OCI-LY7 (cell line): ENCODE measurements at places on chromosomes 3 and 15. TPM values are rescaled to one million over a fixed set of nuclear protein-coding genes. Genes with fewer than 3 reads are reported as not detected.

SCAMP5 gene
- 43.7 and 51.6 TPM in 2 replicates for total RNA-seq

CYP1A2 gene
- total RNA-seq = not detected in 2 replicates

RETNLB gene
- not detected in 2 replicates for total RNA-seq

- no peak for DNase-seq
Observed at GRCh38 chr3:85846940-85847339, 888.2 kb downstream of the CADM2 start.

GRCh38 chr15:64923546-64923945 is 11.8 kb downstream of the ANKDD1A start:
- no peak for DNase-seq

GRCh38 chr15:46416544-46416943 is 781.7 kb downstream of the SQOR start:
- DNase-seq = no peak

DNA sequence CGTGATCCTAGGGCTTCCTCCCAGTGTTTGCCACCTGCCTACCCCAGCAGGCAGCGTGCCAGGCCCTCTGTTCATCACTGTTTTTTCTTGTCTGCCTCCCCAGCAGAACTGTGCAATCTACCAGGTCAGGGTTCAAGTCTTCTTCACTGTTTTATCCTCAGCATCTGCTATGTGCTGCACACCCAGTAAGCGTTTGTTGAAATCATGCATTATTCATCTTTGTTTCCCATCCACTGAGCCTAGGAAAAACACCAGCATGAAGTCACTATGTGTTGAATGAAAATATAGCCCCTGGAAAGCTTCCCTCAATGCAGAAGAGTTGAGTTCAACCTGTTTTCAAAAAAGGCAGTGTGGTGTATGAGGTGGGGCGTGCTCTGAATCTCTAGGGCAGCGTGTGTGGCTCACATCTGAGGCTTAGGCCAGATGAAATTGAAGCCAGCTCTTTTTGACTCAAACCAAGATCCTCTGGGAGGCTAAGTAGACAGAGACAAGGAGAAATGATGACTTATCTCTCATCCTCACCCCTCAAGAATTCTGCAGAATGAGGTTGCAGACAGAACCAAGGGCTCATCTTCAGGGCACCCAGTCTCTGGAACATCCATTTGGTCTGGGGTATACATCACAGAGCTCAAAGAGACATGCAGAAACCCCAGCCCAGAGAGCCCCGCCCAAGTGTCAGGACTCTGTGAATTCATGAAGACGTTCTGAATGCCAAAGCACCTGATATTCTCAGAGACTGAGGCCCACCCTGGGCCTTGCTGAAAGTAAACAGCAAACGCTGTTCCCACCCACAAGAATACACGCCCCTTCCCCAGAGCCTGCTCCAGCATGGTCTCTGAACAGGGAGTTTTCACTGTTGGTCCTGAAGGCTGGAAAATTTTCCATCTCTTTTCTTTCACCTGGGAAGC is 5.7 kb upstream of the CAV3 start:
- no peak for DNase-seq

GRCh38 chr3:120841264-120841663 is 66.7 kb upstream of the STXBP5L start:
- no peak for DNase-seq

DNA sequence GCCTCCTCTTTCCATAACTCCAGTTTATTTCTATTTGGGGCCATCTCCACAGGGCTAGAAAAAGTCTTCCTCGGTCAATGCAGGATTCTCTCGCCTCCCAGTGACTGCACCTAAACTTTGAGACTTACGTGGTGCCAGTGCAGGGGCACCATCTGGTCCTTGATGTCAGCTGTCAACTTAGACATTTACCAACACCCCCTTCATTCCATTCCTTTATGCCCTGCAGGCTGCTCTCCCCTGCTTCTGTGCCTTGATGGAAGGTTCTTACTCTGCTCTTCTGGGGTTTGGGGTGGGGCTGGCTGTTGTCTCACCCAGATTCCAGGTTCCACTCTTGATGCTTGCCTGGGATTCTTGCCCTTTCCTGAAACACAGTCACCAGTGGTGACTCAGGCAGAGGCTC is 101.8 kb downstream of the ST8SIA2 start:
- DNase-seq = no peak

- DNase-seq = no peak
Observed at GRCh38 chr3:45642731-45643152, 46.5 kb upstream of the SACM1L start.

GRCh38 chr3:70554170-70554569 is 241.7 kb upstream of the MDFIC2 start:
- DNase-seq = no peak

DNA sequence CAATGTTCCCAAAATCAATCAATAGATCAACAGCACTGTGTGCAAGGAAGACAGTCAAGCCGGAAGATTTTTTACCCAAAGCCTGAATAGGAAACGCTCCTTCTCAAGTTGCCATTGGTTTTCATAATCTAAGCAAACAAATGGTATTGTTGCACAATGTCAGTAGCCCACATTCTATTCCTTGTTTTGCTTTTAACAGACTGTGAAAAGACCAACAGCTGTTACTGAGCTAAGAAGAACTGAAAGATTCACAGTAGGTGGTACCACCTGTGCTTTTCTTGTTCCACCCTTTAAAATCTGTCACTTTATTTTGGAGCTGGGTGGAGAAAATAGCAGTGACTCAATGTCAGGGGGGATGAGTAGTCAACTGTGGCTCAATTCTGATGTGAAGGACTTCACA is 357.5 kb upstream of the CADM2 start:
- DNase-seq = peak; percentile 8

GRCh38 chr3:124707656-124708062 is 22.6 kb upstream of the UMPS start:
- no peak for DNase-seq

- DNase-seq = no peak
Observed at GRCh38 chr15:65927545-65927944, 58.3 kb downstream of the RAB11A start.
